ENCODE measurements at places on chromosomes 2 and 18.

GRCh38 chr2:24830351-24830750, 37.1 kb downstream of the CENPO start:
- no peak for DNase-seq

- DNase-seq: no peak
Measured at GRCh38 chr2:45008296-45009129, 739 bp downstream of the SIX2 start.

DNA sequence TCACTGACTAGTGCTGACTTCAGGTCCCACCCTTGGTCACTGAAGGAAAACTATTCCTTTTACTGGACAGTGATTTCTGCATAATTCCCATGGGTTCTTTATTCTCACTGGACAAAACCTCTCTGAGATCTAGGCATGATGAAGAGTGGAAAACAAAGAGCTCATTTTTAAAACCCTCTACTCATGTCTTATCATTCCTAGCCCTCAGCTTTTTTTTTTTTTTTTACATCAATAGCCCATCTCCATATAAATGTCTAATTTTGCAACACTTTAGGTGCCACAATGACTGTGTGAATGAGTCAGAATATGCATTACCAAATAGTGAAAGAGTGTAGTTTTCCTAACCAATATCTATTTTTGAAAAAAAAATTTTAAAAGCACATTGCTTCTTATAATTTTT, 74.8 kb downstream of the TCF4 start:
- no peak for DNase-seq

DNA sequence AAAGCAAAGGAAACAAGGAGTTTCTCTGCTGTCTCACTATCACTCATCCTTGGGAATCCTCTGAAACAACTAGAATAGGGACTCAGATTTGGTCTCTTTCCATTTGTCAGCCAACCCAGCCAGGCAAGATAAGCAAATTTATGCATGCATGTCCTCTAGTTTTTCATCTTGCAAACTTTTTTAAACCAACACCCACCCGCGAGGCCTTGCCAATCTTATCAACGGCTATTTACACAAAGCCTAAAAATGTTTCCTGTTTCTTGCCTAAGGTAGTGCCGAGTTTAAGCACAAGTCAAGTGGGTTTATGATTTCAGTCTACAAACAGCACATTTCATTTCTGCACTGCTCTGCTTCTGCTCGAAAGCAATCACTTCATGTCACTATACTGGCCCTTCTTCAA, 240.9 kb downstream of the STK39 start:
- DNase-seq: no peak

GRCh38 chr18:23643815-23644490, 18.8 kb downstream of the ANKRD29 start:
- DNase-seq: no peak

DNA sequence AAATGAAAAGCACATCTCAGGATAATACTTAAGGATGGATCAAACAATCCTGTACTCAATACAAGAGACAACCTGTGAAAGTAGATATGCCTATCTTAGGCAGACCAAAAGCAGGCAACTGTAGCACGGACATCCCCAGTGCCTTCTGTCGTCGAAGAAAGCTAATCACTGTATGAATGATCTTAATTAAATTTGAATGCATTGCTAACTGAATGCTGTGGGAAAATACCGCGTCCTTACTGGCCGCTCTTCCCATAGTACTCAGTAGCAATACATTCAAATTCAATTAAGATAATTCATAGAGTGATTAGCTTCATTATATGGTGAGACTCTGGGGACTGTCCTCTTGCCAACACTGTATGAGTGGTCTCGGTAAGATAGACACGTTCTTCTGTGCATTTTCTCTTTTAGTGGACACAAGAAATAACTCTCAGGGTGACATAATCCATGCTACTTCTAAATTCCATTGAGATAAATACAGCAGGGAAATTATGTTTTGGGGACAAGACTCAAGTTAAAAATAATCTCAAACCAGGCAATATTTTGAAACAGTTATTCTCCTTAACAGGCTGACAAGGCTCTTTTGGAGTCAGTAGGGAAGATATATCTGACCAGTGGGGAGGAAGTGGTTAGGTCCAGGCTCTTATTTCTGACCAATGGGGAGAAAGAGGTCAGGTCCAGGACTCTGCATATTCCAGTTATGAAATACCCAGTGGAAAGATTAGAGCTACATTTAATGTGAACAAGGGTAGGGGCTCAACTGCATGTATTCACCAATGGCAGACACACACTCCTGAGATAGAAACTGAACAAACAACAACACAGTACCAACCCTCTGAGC, 97.3 kb downstream of the DOCK10 start:
- DNase-seq: no peak

DNA sequence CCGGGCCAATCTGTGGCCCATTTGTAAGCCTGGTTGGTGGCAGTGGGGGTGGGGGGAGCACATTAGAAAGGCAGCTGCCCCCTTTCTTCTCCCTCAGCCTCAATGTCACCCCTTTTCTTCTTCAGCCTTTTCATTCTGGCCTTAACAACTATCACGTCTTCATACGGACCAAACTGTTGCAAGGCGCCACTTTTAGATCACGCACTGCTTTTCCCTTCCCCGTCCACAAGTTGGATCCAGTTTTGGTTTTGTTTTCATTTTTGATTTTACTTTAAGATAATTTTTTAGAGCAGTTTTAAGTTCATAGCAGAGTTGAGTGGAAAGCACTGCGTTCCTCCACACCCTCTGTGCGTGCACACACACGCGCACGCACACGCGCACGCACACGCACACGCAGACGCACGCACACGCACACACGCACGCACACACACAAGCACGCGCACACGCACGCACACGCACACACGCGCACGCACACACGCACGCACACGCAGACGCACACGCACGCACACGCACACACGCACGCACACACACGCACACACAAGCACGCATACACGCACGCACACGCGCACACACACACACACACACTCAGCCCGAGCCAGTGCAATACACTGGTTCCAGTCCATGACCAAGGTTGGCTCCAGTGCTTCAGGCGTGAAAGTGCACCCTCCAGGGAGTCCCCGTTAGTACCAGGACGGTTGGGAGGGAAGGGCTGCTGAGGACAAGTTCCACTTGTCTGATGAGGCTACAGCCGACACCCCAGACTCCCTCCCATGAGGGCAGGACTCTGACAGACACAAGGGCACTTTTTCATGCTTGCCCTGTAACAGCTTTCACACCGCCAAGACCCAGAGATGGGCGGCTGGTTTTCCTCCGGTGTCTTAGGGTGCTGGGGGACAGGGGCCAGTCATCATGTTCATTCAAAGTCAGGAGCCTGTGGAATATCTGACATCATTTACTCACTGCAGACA, 22.4 kb downstream of the FBLN7 start:
- no peak for DNase-seq

DNA sequence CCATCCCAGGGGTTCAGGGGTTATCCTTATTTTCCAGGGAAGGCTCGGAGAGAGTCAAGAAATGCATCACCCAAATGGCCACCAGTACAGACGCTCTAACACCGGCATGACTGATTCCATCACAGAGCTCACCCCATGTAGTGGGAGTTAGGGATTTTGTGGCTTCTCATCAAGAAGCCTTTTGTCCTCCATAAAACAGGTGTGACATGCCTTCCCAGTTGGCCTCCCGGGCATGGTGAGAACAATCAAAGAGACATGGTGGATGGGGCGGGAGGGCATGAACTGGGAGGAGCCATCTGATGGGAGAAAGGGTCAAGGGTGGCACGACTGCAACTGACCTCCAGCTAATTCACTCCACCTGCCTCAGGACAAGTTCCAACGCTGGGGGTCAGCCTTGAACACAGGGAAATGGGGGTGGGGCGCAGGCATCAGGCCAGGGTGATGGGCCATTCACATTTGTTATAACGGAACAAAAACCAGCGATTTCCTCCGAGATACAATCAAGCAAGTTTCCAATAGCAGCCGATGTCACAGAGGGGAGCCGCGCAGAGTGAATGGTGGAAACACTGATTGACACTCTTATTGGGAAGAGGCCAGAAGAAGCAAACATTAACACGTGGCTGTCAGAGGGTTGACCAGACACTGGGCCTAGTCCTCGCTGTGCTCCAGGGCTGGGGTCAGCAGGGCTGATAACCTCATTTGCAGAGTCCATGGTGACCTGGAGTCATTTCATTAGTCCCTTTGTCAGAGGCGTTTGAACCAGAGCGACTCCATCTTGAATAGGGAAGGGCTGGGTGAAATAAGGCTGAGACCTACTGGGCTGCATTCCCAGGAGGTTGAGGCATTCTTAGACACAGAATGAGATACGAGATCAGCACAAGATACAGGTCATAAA, 80.5 kb upstream of the HPCAL1 start:
- DNase-seq: no peak

DNA sequence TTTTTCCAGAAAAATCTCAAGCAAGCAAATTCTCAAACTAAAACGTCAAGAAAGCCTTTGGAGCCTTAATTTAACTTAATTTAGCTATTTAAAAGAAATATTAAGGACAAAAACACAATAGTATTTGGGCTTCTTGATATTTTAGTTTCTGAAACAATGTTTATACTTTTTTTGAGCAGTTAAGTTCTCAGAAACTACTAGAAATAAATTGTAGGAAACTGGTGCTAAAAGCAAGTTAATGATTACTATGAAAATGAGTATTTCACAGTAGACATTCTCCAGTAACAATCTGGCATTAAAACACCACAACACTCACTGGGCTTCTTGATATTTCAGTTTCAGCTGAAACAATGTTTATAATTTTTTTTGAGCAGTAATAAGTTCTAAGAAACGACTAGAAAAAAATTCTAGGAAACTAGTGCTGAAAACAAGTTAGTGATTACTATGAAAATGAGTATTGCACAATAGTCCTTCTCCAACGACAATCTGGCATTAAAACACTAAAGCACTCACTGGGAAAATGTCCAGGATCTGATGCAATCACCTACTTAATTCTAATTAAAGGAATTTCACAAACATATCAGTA, 45.1 kb downstream of the TRAK2 start:
- DNase-seq: no peak

DNA sequence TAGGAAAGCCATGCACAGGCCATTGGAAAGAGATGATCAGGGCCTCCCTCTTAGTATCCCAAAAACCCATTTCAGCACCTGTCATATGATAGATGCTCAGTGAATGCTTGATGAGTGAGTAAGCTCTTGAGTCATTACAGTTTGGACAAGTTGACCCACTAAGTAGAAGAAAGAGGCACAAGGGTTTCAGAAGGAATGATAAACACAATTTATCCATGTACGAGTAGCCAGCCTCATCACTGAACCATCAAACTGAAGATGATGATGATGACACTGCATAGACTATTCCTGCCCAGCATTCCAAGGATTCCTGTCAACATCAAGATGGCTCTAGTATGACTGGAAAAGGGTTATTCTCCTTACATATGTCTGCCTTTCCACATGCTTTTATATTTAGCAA, 596.0 kb downstream of the BCL11A start:
- no peak for DNase-seq

- DNase-seq: peak; percentile 25
Measured at GRCh38 chr2:197786010-197786877, 1.1 kb upstream of the BOLL start.

DNA sequence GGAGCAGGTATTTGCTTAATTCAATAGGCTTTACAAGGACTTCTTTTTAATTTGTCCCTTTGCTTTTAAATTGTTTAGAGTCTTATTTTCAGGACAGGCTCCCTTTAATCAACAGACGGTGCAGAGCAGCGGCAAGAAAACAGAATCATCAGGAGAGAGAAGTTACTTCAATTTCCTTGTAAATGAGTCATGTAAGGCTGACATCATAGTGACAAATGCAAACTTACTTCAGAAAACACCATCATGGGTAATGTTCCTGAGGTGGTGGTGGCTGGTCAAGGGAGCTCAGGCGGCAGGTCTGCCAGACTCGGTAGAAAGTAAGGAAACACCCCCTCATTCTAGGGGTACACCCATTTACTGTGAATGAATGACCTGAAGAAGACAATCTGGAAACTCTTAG, 395.1 kb downstream of the FBXO15 start:
- no peak for DNase-seq

- DNase-seq: no peak
Measured at GRCh38 chr18:55857409-55857808, 269.4 kb upstream of the TCF4 start.

DNA sequence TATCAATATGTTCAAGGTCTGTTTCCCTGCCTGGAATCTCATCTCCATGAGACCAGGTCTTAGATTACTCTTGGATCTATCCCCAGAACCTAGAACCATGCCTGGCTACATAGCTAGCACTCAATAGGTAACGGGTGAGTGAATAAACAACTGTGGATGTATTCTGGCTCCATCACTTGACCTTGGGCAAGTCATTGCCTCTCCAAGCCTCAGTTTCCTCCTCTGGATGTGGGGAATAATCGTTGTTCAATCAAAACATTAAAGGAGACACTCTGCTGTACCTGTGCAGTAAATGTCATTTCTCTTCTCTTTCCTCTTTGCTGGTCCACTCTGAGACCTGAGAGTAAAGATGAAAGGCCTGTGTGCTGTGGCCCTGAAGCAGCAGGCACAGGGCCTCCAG, 121.5 kb upstream of the MYCN start:
- no peak for DNase-seq

- no peak for DNase-seq
Measured at GRCh38 chr18:74171910-74172606, 23.7 kb downstream of the TIMM21 start.

GRCh38 chr2:31428001-31428418, 13.5 kb upstream of the XDH start:
- DNase-seq: no peak

GRCh38 chr2:61898810-61899209, 6.7 kb upstream of the COMMD1 start:
- DNase-seq: no peak

GRCh38 chr2:64454386-64455332, 697 bp downstream of the LGALSL start:
- DNase-seq: peak; percentile 22

GRCh38 chr18:75757951-75758350, 330.4 kb upstream of the SMIM21 start:
- DNase-seq: no peak

Data from T-helper 17 cell (primary cell).